Activated T-helper 1 cell treated with anti-CD3 and anti-CD28 coated beads, Interleukin-2, amount 50 U/mL, for 16 hours (primary cell): ENCODE measurements at places on chromosomes 1 and 21.

DNA sequence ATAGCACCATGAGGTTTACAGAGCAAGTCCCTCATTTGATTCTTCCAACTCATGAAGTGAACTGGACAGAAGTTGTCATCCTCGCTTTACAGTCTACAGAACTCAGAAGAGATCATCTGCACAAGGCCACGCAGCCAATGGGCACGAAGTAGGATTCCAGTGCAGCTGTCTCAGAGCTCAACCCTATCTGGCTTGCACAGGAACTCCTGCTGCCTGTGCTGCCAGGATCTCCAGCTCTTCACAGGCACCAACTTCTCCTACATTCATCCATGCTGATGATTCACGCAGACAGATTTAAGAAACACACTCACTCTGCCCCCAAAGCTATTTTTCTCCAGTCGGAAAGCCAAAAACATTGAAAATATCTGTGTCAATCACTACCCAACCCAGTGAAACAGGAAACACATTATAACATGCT, 157.0 kb downstream of the RERE start:
- no peak for DNase-seq

- DNase-seq, result no peak
These were observed 34.8 kb downstream of the ANKRD13C start for GRCh38 chr1:70319750-70320149.

- DNase-seq, result no peak
These were observed 162.5 kb upstream of the B3GALT2 start for GRCh38 chr1:193348769-193349535.

GRCh38 chr1:180151508-180151907, 3.2 kb upstream of the QSOX1 start:
- DNase-seq, result no peak

DNA sequence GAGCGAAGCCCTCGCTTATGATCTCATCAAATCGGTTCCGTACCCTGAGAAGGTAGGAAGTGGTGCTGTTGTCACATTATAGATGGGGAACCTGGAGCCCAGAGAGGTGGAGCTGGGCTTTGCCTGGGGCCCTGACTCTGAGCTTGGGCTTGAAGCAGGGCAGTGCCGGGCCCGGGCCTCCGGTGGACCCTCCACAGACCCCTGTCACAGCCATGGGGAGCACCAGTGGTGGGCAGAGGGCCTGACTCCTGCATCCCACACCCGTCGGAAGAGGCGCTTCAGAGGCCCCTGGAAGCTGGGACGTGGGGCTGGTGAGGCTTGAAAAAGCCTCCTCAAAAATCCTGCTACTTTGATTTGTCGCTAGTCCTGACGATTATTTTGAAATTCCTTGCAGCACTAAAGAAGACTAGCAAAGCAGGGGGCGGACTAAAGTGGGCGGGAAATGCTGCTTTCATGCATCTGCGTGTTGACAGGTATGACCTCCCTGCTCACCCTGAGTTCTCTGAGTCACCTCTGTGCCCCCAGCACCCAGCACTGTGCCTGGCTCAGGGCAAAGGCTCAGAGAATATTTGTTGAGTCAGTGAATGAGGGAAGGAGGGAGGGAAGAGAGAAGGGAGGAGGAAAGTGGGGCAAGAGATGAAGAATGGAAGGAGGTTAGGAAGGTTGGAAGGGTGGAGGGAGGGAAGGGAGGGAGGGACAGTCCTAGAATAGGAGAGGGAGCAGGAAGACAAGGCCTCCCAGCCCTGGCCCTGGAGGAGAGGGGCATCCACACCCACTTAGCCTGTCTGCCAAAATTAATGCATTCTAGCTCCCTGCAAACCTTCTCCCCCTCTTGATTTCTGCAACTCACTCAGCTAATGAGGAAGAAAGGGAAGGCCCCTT, 262.8 kb upstream of the VAMP3 start:
- no peak for DNase-seq

- DNase-seq, result no peak
These were observed 7.0 kb downstream of the ENSA start for GRCh38 chr1:150622303-150622975.

GRCh38 chr1:44154049-44154448, 12.6 kb upstream of the KLF18 start:
- DNase-seq, result no peak

GRCh38 chr1:227913764-227914721, 33.7 kb downstream of the WNT9A start:
- no peak for DNase-seq

DNA sequence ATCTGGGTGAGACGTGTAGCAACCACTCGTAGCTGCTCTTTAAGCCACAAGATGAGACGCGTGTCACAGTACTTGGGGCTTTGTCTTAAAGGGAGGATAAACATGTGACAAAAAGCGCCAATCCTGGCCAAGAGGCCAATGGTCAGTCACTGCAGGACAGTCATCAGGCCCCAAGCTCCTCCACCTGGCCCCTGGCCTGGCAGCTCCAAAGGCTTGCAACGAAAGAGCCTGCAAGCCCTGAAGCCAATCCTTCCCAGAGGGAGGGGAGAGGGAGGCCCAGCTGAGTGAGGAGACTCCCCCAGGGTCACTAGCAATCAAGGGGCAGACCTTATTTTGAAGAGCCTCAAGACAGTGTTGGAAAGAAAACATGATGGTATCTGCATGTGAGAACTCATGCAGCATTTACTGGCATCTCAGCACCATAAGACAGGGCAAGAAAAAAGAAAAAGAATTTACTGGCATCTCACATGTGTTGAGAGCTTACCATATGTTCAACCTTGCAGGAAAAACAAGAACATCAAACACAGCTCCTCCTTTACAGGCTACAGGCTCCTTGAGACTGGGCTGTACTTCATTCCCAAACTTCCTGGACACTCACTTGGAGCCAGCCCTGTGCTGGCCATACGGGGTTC, 11.4 kb downstream of the GLIS1 start:
- no peak for DNase-seq

DNA sequence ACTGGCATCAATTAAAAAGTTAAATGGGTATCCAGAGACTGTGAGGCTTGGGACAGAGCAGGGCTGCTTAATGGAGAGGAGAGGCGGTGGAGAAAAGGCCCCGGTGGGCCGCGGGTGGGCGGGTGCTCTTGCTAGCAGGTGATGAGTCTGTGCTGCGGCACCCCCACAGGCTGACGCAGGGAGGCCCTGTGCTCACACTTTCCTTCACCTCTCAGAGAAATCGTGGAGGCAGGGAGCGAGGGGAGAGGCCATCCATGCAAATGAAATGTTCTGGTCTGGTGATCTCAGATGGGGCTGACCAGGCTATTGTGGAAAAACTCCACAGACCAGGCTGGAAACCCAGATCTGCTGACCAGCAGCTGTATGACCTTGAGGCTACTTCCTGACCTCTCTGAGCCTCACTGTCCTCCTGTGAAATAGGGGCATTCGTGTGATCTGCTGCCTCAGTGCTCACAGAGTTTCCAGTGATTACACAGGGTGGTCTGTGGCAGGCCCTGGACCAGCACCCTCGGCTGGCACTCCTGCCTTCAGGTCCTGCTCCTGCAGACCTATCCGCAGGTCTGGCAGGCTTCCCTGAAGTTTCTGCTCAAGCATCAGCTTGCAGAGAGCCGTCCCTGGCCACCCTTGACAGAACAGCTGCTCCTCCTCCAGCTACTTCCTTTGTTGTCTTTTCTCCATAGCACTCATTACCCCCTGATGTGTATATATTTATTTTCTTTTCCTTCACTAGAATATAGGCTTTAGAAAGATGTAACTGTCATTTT, 89.2 kb downstream of the BEND5 start:
- no peak for DNase-seq

- no peak for DNase-seq
These were observed 458.9 kb downstream of the DSCAM start for GRCh38 chr21:40388046-40388445.

DNA sequence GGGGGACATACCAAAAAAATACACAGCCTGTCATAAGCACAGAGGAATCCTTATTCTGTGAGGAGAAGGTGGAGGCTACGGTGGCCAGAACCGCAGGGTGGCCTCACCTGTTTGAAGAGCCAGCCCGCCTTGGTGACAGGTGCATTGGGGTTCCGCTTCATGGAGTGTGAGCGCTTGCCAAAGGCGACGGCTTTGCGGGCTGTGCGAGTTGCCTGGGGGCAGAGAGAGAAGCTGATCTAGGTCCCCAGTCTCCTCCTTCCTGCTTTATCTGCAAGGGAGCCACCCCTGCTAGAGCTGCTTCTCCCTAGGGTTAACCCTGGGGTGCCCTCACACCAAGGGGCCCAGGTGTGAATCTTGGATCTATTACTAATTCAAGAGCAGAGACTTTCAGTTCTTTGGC, 54.3 kb upstream of the GOLT1A start:
- no peak for DNase-seq

GRCh38 chr1:27402349-27402754, 9.9 kb downstream of the GPR3 start:
- no peak for DNase-seq

DNA sequence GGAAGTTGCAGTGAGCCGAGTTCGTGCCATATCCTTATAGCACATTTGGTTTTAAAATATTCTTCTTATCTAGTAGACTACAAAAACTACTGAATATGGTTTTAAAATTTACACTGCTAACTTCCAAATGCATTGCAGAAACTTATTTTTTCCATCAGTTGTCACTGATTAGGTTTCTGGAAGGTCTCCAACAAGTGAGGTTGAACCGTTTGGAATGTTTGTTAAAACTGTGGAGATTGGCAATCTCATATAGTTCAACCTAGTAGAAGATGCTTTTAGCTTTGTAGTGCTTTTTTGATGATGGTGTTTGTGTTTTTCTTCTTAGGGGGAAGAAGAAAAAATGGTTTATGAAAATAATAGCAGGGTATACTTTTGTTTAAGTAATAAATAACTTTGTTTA, 12.9 kb downstream of the CENPF start:
- DNase-seq, result no peak

- DNase-seq, result no peak
These were observed 31.3 kb downstream of the CCN1 start for GRCh38 chr1:85611856-85612255.

DNA sequence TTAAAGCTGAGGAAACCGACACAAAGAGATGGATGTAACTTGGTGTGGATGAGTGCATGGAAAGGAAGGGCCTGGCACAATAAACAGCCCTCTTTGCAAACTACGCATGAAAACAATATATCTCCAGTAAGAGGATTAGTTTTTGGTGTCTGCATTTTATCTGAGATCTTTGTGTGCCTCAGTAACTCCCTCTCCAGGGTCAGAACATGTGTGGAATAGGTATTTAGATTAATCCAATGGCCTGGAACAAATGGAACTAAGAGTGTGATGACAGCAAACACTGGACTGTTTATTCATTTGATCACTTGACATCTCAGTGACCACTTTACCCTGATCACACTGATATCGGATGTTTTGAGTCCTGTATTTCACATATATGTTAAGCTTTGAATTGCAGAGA, 45.3 kb downstream of the AKNAD1 start:
- no peak for DNase-seq

- DNase-seq, result no peak
These were observed 24.0 kb upstream of the DISC1 start for GRCh38 chr1:231602673-231602984.

GRCh38 chr1:33826311-33826710, 37.6 kb upstream of the HMGB4 start:
- DNase-seq, result no peak

- DNase-seq, result no peak
These were observed 44.0 kb upstream of the SCCPDH start for GRCh38 chr1:246680190-246680589.

- no peak for DNase-seq
These were observed 18.2 kb upstream of the RC3H1 start for GRCh38 chr1:174040387-174040786.

DNA sequence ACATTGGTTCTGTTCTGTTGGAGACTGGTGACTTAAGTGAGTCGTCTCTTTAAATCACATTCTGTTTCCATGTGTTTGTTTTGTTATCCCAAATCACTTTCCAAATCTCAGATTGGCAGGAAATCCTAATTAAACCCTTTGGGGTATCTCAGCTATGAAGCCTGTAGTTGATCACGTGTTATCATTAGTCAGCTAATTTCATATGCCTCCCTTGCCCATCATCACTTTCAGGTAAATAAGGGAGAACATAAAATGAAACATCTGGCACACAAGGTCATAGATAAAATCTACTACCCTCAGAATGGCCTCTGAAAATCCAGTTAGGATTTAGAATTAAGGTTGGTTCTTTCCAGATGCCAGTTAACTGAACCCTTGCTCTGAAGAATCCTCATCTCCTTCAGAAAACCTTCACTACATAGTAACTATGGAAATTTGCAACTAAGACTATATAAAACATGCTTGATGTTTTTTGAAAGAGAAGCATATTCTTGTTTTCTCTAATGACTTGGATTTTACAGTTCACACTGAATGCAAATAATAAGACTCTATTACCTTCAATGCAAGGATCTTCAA, 401.5 kb downstream of the DSCAM start:
- DNase-seq, result no peak

DNA sequence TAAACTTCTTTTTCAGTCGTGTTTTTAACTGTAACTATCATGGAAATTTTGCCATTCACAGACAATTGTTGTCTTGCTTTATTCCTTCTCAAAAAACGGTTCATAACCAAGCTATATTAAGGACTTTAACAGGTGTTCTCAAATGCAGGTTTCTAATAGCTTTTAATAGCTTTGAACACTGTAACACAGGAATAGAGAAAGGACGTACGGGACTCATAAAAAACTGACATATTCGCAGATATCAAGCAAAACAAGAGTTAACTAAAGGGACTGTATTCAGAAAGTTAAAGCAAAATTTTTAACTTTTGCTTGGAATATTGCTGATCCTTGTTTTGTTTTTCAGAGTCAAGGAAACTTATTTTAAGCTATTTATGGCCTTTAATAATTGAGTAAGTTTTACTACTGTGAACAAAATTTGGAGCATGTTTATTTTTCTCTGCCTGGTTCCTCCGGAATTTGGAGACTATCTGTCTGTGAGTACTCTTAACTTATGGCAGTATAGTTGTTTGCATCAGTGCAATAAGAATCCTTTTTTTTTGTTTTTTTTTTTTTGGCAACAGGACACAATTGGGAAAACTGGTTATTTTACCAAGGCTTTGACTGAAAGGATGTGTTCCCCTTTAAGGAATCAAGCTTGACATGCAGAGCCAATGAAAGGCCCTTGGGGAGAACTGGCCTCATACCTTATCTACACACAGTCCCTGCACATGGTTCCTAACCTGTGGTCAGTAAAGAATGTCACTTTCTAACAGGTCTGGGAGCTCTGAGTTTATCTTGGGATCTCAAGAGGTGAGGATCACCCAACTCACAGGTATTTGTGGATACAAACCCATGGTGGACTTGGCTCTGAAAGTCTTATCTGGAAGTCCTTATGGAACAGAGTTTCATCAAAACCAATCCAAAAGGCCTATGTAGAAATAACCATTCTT, 5.8 kb upstream of the CD46 start:
- no peak for DNase-seq

DNA sequence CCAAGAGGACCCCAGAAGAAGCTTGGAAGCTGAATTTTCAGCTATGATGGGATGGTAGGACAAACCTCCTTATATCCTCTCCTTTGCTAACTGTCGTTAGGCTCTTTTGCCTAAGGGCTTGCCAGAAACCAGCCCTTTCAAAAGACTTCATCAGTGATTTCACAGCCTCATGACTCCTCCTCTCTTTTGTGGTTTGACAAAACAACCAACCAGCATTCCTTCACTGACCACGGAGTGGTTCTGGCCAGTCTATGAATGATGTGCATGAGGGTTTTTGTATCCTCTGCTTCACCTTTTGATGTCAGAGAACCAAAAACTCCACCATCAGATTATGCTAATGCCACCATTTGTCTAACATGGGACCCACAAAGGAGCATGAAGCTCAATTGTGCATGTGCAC, 116.9 kb upstream of the COA6 start:
- DNase-seq, result no peak
